Heart right ventricle (tissue), 16 donors: ENCODE measurements at places on chromosomes 5 and 9.
A peak's percentile ranks its signal among the peaks of the same experiment; 100 is the strongest.

DNA sequence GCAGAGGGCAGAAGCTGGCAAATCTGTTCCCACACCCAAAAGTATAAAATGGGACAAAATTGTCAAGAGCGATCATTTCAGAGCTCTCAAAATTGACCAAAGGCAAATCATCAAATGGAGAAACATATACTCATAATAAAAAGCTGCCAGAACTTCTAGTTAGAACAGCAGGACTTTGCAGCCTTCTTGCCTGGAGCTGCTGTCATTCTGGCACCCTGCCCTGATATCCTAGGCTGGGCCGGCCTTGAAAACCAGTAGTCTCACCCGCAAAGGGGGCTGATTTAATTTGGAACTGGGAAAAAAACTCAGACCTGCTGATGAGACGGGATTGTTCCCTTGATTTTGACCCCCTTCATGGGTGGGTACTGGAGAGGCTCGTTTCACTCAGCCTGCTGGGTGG lies 18.5 kb downstream of the OR2V1 start:
- DNase-seq: no peak

GRCh38 chr9:100098046-100098886 lies 534 bp downstream of the ERP44 start:
- peak; percentile 33 for DNase-seq

GRCh38 chr5:159017786-159018185 lies 81.9 kb downstream of the EBF1 start:
- DNase-seq: peak; percentile 85

- DNase-seq: peak; percentile 84
These were observed at the start of gene TPM2 for GRCh38 chr9:35689542-35690293. TSS of gene TPM2 (minus strand) at chr9:35689925. CDS start at chr9:35689817, 108 bp downstream.

DNA sequence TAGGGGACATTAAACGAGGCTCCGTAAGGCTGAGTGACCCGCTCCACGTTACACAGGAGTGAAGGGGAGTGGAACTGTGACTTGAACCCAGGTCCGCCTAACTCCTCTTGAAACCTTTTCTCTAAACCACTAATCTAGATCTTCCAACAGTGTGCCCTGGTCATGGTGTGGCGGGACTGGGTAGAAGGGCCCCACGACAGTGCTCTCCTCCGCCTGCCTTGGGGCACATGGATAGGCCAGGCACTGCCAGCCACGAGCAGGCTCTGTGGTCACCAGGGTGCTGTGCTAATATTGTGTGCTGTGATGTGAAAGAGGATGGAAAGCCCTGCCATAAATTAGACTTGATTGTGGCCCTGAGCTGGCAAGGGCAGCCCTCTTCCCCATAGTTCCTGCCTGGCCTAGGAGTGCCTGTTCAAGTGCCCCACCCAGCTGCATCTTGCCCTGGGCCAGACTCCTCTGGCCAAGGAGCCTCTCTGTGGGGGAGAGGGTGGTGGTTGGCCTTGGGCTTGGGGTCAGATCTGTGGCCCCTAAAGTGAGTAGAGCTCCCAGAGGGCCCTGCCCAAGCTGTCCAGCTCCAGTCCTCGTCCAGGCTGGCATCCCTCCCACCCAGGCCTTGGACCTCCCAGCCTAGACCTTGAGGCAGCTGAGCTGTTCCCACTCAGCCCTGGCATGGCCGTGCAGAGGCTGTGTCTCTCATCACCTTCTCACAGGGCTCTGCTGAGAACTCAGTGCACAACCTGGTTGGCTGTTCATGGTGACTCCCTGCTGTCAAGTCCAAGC lies 67.8 kb upstream of the TBC1D2 start:
- DNase-seq: no peak

GRCh38 chr9:127263664-127264063 lies 910 bp upstream of the GARNL3 start:
- DNase-seq: peak; percentile 50

DNA sequence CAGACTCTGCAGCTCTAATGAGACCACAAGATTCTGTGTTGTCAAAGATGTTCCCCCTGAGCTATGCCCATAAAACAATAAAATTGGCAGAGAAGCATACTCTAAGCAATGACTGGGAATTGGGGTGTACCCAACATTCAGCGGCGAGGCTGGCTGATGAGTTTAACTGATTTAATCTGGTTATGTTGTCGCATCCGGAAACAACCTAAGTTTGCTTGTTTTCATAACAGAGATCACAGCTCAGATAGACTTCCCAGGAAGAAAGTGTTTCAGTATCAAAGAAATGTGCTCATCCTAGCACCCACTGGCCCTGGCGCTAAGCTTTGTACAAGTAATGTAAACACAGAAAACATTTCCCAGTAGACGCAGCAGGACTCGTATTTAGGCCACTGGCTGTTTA lies 7.4 kb downstream of the SEMA5A start:
- no peak for DNase-seq

GRCh38 chr5:2750026-2750757 lies 1.3 kb downstream of the IRX2 start:
- DNase-seq: no peak

- DNase-seq: no peak
These were observed 164.4 kb downstream of the SMARCA2 start for GRCh38 chr9:2179567-2179966.

DNA sequence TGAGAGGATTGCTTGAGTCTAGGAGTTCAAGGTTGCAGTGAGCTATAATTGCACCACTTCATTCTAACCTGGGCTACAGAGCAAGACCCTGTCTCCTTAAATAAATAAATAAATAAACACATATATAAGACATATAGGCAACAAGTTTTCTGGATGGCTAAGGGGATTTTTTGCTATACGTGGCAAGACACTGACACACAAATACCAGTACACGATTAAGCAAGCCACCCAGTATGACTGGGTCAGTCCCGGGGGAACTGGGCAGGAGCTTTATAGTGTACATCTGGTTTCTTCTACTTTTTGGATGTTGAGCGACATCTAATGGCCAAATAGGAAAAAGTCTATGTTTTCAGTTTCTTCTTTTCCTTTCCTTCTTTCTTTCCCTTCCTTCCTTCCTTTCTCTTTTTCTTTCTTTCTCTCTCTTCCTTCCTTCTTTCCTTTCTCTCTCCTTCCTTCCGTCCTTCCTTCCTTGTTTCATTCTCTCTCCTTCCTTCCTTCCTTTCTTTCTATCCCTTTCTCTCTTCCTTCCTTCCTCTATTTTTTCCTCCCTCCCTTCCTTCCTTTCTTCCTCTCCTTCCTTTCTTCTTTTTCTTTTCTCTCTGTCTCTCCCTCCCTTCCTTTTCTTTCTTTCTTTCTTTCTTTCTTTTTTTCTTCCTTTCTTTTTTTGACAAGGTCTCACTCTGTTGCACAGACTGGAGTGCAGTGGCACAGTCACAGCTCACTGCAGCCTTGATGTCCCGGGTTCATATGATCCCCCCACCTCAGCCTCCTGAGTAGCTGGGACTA lies 47.0 kb upstream of the PLIN2 start:
- peak; percentile 64 for DNase-seq

DNA sequence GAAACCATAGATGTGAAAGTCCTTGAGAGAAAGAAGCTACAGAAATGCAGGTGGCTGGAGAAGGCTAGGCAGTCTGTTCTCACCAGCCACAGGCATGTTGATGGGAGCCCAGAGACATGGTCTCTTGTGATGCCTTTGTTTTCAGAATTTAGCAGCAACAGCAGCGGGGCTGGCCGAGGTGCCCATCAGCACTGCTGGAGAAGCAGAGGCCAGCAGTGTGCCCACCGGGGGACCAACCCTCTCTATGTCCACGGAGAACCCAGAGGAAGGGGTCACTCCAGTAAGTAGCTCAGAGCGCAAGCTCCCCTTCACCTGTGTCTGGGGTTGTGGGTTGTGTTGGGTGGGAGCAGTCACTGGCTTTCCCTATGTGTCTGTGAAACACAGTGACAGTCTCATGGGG lies 59.6 kb downstream of the COL15A1 start:
- DNase-seq: no peak

- peak; percentile 5 for DNase-seq
These were observed 180.3 kb upstream of the FER start for GRCh38 chr5:108567429-108567828.

DNA sequence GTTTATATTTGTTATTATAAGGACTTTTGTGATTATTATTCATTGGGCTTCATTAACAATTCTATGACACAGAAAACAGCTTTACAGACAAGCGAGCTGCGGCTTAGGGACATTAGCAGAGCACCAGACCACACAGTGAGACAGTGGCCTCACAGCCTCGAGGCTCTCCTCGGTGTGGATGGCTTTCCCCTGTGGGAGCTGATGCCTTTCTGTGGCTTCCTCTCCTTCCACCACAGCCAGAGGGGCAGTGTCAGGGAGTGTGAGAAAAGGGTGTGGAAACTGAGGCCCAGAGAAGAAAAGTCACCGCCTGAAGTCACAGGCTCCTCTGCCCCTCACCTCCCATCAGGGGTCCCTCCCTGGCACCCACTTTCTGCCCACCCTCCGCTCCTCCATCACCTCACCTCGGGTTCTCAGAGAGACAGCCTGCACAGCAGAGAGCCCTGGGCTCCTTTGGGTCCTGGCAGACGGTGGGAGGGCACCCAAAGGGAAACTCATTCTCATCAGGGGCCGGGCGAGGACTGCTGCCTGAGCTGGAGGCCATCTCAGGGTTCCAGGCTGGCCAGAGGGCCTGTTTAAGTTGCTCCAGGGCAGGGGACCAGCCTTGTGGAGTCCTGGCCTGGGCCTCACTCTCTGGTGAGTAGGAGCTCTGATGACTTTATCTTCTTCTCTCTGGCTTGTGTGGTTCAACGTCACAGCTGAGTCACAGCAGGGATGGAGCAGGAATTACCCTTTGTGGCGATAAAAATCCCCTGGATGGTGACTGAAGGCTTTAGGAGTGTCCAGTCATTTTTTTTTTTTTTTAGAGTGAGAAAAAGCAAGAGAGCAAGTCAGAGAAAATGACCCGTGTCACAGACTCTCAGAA lies 830 bp downstream of the TRAF1 start:
- DNase-seq: no peak

GRCh38 chr9:121486043-121486442 lies 13.6 kb downstream of the GGTA1 start:
- DNase-seq: no peak

DNA sequence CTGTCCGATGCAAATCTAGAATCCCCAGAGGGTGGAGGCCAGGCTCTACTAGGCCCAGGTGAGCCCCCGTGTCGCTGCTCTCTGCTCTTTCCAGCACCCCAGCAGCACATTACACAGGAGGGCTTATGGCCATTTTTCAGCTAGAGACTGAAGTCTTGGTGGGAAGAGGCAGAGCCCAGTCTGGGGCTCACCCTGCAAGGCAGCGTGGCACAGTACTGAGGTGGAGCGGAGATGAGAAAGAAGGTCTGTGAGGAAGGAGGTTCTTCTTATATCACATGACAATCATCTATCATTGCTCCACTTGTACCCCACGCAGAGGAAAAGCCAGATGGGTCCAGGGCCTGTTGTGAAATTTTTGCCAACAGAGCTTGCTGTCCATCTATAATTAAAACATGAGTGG lies 10.0 kb upstream of the KIF12 start:
- no peak for DNase-seq

DNA sequence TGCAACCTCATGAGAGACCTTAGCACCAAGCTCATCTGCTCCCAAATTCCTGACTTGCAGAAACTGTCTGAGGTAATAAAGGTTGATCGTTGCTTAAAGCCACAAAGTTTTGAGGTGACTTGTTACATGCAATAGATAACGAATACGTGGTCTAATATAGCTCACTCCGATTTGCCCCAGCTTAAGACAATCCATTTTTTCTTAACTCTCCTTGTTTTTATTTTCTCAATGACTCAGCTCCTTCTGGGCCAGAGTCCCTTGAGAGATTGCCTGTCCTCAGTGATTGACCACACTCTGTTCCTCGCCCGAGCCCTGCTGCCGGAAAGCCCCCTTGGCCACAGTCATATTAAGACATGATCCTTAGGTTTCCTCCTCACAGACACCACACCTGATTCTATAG lies 63.7 kb upstream of the FANCC start:
- DNase-seq: no peak

GRCh38 chr9:92794426-92794825 lies 29.8 kb upstream of the BICD2 start:
- no peak for DNase-seq

DNA sequence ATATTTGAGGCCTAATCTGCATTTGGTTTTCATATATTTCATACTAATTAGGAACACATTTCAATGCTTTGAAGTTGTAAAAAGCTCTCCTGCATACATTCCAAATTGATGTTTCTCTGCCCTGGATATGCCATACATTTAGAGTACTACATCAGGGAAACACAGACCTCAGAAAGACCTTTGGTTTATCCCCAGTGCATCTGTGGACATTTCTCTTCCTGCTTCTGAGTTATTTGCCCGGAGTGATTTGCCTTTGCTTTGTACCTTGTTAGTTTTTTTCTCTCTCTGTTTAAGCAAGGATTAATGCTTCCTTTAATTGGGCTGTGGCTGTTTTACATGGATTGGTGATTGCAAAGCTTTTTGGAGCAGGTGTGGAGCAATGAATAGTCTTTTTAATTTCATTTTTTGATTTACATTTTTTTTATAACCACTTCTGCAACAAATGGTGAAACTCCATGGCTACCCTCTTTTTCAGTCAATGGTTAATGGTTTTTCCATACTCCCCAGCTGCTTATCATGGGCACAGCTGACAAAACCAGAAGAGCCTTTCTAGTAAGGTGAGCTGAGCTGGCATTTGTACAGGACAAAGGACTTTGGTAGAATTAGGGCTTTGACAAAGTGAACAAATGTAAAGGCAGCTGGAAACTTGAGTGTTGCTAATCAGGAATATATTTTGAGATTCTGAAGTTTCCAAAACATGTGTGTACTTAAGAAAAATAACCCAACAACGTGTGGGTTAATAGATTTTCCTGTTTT lies 54.2 kb downstream of the ZSWIM6 start:
- no peak for DNase-seq

DNA sequence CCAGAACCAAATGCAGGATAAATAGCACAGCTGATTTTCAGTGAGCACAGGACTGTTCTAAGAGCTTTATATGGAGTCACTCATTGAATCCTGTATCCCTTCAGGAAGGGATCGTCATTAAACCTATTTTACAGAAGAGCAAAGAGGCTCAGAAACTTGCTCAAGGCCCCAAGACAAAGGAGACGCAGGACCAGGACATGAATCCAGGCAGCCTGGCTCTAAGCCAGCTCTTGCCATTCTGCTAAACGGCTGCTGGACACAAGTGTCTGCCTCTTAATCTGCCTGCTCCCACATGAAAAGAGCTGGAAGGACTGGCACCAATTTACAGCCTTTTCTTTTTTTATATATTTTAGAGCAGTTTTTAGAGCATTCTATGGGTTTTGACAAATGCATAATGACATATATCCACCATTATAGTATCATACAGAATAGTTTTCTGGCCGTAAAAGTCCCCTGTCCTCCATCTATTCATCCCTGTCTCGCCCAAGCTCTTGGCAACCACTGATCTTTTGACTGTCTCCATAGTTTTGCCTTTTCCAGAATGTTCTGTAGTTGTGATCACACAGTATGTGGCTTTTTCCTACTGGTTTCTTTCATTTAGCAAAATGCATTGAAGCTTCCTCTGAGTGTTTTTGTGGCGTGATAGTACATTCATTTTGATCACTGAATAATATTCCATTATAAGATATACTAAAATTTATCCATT lies 37.5 kb downstream of the RETREG1 start:
- peak; percentile 42 for DNase-seq
